Esophagus mucosa (tissue), 1 donor: ENCODE measurements at places on chromosomes 4 and X. TPM values are rescaled to one million over a fixed set of nuclear protein-coding genes. Genes with fewer than 3 reads are reported as not detected.

Gene VEGFC
- 1.1 TPM for total RNA-seq

Gene HCCS
- total RNA-seq = 17.0 TPM

Gene TREX2
- total RNA-seq = 2.0 TPM

Gene NKX6-1
- 1.1 TPM for total RNA-seq

Gene RENBP
- total RNA-seq = 0.52 TPM

Gene ETDA
- total RNA-seq = not detected

Gene CLGN
- 1.2 TPM for total RNA-seq
